Mucosa of descending colon (tissue), 3 donors: ENCODE measurements at places on chromosomes 6 and 20. TPM values are rescaled to one million over a fixed set of nuclear protein-coding genes. Genes with fewer than 3 reads are reported as not detected.
A peak's percentile ranks its signal among the peaks of the same experiment; 100 is the strongest.

GRCh38 chr6:109187399-109188114 is 92.2 kb downstream of the CEP57L1 start:
- peak; percentile 76 for DNase-seq

GRCh38 chr20:41218466-41218865 is 81.1 kb downstream of the PLCG1 start:
- DNase-seq, result no peak

- no peak for DNase-seq
These were observed 218.8 kb upstream of the FLRT3 start for GRCh38 chr20:14556206-14556605.

GRCh38 chr20:33465481-33466302 is 22.1 kb upstream of the SNTA1 start:
- DNase-seq, result no peak

DNA sequence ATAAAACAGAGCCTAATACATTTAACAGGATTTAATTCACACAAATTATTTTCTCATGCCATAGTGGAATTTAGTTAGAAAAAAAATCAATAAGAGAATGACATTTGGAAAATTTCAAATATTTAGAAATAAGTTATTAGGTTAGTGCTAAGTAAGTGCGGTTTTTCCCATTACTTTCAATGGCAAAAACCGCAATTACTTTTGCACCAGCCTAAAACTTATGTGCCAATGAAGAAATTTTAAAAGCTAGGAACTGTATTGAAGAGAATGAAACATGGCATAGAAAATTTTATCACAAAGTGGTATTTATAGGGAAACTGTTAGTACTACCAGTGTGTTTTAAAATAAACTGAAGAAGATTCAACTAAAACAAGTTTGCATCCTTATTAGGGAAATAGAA is 228.3 kb upstream of the FKBP1C start:
- no peak for DNase-seq

HS3ST5 gene
- total RNA-seq, result not detected
